ENCODE measurements at places on chromosomes 2 and 18.

DNA sequence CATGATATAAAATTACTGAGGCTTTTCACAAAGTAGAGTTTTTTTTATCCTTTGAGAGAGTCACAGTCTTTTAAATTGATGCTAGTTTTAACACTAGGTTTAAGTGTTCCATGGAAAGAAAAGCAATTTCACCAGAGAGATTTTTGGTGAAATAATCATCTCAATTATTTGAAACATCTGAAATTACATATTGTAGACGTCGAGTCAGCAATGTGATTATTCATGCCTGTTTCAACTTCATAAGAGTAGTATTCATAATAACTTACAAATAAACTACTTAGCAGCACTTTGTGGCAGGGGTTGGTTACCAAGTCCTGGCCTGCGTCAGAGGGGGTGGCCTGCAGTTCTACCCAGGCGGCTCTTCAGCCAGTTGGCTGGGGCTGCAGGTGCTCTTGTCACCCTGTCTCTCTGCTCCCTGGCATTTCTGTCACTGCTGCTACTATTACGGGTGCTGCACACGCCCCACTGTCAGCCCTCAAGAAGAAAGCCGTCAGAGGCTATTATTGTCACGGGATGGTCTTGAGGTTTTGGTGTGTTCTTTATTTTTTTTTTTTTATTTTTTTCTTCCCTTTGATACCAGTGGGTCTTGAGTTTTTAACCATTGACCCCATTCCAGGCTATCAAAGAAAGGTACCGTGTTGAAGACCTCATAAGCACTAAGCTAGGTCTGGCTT lies 50.4 kb downstream of the MALT1 start:
- no peak for DNase-seq

- DNase-seq = no peak
Measured at GRCh38 chr2:10336283-10336682, 33.6 kb downstream of the HPCAL1 start.

DNA sequence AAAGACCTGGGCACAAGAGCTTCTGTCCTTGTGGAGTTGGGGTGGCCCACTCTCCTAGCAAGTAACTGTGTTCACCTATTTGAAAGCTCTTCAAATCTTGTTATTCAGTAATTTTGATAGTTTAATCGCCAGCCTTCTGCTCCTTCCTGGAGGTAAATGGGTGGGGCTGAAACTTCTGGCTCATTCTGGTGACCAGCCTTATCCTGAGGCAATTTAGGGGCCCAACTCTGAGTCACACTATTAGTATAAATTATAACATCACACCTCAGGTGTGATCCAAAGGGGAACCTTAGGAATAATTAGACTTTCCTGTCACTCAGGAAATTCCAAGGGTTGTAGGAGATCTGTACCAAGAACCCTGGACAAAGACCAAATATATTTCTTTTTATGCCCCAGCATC lies 255.8 kb upstream of the RGPD4 start:
- DNase-seq = no peak

DNA sequence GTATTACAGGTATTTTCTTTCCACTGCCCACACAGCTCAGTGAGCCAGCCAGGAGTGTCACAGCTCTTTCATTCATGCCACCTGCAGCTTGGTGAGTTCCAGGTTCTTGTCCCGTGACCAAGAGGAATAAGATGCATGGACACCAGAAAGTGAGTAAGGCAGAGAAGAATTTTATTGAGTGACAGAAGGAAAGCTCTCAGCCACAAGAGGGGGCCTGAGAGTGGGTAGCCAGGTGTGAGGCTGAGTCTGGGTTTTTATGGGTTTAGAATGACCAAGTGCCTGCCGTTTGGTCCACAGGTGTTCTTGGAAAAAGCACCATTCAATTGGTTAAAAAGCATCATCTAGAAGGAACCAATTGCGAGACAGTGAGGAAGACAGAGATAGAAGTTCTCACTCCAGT lies 1097.1 kb upstream of the SLC39A10 start:
- DNase-seq = no peak

DNA sequence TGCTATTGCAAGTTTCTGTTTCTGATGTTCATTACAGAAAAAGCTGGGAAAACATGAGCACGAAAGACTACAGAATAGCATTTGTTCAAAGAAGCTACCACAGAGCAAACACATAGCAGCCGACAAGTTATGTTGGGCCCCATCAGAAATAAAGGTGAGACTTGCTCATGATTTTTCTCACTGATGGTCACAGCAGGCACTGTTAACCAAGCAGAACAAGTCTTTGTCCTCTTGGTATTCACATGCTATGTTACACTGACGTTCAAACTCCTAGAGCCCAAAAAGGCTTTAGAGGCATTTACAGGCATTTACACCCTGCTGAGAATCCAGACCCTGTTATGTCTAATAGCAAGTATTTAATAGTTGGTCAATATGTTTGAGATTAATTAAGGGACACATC lies 235.0 kb upstream of the HNMT start:
- DNase-seq = no peak

- DNase-seq = no peak
Measured at GRCh38 chr2:33240178-33240577, 236.3 kb upstream of the RASGRP3 start.

GRCh38 chr18:77201506-77201905 lies 48.1 kb upstream of the GALR1 start:
- no peak for DNase-seq
